ENCODE measurements at places on chromosomes 1 and 21.

- DNase-seq: no peak
Measured at GRCh38 chr1:228455715-228456114, 31.5 kb upstream of the RNF187 start.

GRCh38 chr1:9782116-9782751, 41.5 kb downstream of the CLSTN1 start:
- no peak for DNase-seq

- peak; percentile 54 for DNase-seq
Measured at GRCh38 chr1:226912587-226913176, 27.4 kb upstream of the COQ8A start.

DNA sequence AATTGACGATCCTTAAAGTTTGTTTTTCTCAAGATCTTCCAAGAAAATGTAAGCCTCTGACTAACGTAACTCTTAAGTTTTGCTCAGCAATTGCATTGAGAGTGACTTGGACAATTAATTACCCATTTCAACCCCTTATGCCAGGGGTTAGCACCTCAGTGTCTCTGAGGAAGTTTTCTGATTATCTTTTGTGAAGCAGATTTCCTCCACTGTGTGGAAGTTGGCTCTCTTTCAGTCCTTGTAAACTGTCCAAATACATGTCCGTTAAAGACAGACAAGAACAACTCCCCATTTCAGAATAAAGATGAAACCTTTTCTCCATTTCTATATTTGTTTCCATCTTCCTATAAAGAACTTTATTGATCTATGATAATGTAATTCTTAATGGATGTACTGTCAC, 296.4 kb upstream of the FMN2 start:
- no peak for DNase-seq

- DNase-seq: no peak
Measured at GRCh38 chr1:18536915-18537314, 56.2 kb downstream of the KLHDC7A start.

- no peak for DNase-seq
Measured at GRCh38 chr1:63675420-63675931, 82.3 kb downstream of the PGM1 start.

DNA sequence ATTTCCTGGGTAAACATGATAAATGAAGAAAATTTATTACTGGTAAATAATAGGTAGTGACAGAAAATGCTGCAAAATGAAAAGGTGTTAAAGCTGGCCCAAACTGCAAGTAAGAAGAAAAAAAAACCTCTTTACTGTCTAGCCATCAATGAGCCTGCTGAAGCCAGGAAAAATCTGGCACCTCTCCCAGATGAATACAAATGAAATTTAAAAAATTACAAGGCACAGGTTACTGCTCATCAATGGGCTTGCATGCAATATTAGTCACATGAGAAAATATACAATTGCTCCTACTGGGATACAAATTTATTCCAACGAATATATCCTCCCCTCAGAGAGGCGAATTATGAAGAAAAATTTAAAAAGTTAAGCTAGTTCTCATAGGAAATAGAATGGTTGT, 1422.5 kb downstream of the KCNT2 start:
- DNase-seq: no peak

- DNase-seq: no peak
Measured at GRCh38 chr1:95287081-95287480, 53.1 kb downstream of the RWDD3 start.

- no peak for DNase-seq
Measured at GRCh38 chr1:165734906-165735305, 33.8 kb downstream of the TMCO1 start.

DNA sequence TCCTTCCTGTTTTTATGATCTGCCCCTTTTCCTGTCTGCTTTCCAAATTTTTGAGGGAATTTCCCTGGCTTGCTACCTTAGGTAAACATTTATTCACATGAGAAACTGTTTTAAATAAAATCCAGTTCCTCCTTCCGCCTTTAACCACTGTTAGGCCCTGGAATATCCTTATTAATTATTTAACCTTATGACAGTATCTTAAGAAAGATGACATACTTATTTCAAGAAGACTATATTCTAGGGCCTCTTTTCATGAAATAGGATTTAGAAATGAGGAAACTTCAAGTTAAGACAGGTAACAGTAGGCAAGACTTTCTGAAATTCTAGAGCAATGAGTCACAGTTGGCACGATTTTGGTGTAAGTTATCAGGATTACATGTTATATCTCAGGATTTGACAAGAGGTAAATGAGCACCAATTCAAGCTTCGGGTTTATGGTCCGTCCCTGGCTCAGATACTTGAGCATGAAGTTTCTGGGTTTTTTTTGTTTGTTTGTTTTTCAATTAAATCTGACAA, 2.0 kb upstream of the TNFSF18 start:
- DNase-seq: no peak

DNA sequence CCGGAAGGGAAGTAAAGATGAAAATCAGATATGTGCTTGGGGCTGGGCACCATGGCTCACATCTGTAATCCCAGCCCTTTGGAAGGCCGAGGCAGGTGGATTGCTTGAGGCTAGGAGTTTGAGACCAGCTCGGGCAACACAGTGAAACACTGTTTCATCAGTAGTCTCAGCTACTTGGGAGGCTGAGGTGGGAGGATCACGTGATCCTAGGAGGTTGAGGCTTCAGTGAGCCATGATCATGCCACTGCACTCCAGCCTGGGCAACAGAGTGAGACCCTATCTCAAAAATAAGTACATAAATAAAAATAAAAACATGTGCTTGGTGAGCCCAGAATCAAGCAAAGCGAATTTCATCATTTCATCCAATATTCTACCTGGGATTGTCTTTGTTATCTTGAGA, 23.3 kb upstream of the PCP4 start:
- no peak for DNase-seq

- no peak for DNase-seq
Measured at GRCh38 chr1:84573481-84573966, 716 bp downstream of the CTBS start.

DNA sequence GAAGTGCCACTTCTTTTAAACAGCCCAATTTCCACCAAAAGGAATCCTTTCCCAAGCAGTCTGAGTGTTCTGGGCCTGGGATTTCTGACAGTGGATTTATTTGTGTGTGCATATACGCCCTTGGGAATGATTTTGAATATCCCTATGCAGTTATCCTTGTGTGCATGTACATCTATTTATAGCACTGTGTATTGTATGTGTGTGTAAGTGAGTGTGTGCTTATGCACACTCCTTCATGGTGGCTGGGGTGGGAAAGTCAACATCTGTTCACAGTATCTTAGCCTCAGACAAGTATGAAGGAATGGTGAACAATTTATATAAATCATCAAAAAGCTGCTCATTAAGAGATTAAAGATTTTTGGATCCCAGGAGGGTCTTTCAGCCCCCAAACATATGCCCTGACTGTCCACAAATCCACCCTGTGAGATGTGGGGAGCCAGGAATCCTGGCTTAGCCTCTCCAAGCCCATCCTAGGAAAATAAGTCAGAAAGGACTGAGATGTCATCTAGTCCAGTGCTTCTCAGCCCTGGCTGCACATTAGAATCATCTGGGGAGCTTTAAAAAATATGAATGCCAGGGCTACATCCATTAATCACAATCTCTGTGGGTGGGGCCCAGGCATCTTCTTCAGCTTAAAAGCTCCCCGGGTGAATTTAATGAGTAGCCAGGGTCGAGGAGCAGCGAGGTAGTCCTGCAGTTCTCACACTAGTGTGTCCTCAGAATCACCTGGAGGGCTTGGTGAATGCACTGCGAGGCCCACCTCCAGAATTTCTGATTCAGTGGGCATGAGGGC, 101.4 kb downstream of the PLXNA2 start:
- no peak for DNase-seq

All from nephron progenitor cell (in vitro differentiated cells).